ENCODE measurements at places on chromosomes 4 and X.

- no peak for DNase-seq
Observed at GRCh38 chr4:37471971-37472370, 214.2 kb downstream of the RELL1 start.

- no peak for DNase-seq
Observed at GRCh38 chr4:117560329-117560728, 474.0 kb upstream of the NDST3 start.

DNA sequence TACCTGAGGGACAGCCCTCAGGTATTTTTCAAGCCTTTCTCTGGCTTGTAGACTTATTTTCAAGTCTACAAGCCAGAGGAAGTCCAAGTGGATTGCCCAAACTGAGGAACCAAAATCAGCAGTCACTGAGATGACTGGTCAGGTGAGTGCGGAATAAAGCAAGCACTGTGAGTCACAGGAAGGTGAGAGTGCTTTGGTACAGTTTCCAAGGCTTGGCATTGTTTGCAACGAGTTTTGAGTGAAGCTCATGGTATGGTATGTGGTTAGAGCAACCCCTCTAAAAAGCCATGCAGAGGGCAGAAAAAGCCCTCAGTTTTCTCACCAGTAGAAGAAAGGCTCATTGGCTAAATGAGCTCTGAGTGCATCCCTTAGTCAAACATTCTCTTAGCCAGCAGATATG is 112.8 kb upstream of the EOLA2 start:
- no peak for DNase-seq

DNA sequence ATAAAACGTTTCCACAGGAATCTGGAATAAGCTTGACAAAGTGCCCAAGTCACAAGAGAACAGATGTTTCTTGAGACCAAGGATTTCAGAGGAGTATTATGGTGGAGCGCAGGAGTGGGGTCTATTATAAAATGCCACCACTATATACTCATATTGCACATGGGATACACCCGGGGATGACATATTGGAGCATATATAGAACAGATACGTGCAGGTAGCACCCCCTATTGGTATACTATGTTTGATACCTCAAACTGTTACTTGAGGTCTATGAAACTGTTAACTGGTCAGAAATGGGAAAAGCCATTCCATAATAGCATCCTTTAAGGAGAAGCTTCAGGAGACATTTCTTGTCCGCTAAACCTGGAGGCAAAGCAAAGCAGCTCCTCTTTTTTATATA is 86.0 kb downstream of the PCYT1B start:
- no peak for DNase-seq

DNA sequence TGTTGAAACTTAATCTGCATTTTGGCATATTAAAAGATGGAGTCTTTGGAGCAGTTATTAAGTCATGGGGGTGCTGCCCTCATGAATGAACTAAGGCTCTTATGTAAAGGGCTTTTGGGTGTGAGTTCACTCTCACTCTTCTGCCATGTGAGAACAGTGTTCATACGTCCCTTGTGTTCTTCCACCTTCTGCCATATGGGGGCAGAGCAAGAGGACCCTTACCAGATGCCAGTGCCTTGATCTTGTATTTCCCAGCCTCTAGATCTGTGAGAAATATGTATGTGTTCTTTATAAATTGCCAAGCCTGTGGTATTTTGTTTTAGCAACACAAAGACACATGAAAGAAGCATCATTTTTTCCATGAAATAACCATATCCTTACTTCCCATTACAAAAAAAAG is 213.9 kb downstream of the SPOCK3 start:
- DNase-seq, result no peak

DNA sequence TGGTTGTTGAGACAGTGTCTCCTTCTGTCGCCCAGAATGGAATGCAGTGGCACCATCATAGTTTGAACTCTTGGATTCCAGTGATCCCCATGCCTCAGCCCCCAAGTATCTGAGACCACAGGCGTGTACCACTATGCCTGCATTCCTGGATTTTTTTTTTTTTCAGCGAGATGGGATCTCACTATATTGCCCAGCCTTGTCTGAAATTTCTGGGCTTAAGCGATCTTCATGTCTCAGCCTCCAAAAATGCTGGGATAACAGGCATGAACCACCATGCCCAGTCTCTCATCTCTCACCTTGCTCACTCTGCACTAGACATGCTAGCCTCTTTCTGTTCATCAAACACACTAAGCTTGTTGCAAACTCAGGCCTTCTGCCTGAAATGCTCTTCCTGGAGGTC is 104.1 kb downstream of the UBE2K start:
- no peak for DNase-seq

GRCh38 chr4:108730579-108730978 is 32.3 kb downstream of the ETNPPL start:
- DNase-seq, result no peak

GRCh38 chr4:62145276-62145675 is 945.1 kb downstream of the ADGRL3 start:
- DNase-seq, result no peak

DNA sequence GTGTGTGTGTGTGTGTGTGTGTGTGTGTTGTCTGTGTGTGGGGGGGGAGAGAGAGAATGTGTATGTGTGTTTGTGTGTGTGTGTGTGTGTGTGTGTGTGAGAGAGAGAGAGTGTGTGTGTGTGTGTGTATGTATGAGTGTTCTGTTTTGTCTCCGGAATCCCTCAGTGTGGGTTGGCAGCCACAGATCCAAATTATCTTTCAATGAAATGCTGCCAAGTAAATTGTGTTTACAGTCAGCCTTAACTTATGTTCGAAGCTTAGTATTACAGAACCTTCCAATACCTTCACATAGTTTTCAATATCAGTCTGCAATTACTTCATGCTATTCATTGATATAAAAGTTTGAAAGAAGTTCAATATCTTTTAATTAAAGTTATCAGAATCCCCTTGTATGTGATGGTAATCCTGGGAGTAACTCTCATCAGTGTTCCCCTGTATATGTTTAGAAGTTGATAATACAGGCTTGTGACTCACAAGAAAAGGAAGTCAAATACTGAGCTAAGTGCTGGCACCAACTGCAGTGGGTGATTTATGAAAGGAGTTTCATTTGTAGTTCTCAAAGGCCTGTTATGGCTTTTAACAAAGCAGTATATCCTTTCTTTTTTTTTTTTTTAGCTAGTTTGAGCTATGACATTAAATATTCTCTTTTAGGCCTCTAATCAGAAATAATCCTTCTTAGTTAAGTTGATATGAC is 51.6 kb upstream of the HTR2C start:
- no peak for DNase-seq

DNA sequence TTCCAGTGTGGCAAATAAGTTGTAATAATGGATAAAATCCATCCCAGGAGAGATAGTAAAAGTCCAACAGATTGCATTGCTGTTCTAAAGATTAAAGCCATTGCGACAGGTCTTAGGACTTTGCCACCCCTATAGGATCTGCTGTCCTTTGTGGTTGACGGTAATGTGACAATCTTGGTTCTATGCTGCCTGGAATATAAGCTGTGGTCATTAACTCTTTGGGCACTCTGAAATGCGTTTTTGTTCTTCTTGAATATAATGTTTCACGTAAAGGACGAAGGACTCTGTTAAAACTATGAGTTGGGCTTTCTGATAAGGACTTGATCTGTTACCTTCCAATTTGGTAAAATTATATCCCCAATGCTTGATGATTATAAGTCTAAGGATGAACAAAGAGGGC is at the start of gene CLDN24:
Gene CLDN24, minus strand, starts transcription at position 101 of the 400 bp plus-strand sequence. Its CDS starts 0 bp downstream, at position 101.
- DNase-seq, result no peak

- peak; percentile 28 for DNase-seq
Observed at GRCh38 chrX:110167952-110168451, 149.9 kb downstream of the AMMECR1 start.

DNA sequence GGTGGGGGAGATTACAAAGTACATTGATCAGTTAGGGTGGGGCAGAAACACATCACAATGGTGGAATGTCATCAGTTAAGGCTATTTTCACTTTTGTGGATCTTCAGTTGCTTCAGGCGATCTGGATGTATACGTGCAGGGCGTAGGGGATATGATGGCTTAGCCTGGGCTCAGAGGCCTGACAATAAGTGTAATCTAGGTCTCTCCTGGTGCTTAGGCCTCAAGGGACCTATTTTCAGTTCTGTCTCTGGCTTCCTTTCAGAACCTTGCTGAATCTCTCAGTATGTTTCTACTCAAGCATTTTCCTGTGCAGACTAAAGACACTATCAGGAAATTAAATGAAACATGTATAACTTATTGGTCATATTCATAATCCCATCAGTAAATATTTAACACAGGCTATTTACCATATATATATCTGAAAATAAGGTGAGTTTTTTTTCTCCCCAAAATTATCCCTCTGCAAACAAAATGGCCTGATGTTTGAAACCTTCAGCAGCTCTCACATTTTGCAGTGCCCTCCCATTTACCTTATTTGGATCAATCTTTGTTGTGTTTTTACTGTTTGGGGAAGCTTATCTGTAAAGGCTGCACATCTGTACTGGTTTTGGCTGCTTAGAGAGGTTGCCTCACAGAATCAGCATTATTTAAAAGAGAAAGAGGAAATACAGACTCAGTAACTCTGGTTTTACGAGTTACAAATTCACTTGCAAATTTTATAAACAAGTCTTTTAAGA is 2.3 kb upstream of the ZCCHC4 start:
- no peak for DNase-seq

- DNase-seq, result no peak
Observed at GRCh38 chr4:107518076-107518475, 202.0 kb downstream of the PAPSS1 start.

- no peak for DNase-seq
Observed at GRCh38 chrX:9573282-9574106, 108.6 kb downstream of the TBL1X start.

GRCh38 chr4:147060151-147060931 is 114.7 kb upstream of the TTC29 start:
- DNase-seq, result peak; percentile 74

- DNase-seq, result no peak
Observed at GRCh38 chrX:55119271-55119670, 30.5 kb downstream of the PAGE2 start.

DNA sequence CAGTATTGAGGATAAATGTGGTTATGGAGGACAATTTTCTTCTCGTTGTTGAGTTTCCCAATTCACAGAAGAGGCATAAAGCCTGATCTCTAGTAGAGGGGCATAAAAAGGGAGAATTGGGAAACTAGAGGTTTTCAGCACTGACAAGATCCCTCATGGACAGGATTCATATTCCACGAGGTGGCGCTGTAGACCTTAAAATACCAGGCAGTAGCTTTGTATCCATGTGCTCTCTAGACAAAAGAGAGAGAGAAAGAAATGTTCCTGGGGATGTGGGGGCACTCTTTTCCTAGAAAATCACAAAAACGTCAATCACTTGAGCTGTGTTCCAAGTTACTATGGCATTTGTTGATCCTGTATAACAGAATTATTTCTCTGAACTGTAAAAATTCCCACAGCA is 128.3 kb downstream of the MAGEE1 start:
- peak; percentile 36 for DNase-seq

- peak; percentile 87 for DNase-seq
Observed at GRCh38 chrX:65601530-65602220, 65.8 kb upstream of the MSN start.

DNA sequence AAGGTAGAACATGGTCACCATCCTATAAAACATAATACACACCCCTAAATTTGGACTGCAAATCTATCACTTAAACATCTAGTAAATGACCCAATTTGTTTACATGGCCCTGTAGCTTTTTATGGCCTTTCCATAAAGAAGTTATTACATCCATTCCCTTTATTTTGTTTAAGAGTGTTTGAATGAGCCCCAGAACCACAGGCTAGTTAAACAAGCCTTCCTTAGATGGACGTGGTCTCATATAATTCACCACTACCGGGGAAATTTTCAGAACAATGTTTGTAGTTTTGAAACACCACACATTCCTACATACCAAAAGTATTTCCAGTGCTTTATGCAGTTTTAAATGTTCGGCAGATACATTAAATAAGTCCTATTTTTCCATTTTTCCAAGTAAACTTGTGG is 12.3 kb downstream of the PDGFC start:
- DNase-seq, result no peak

DNA sequence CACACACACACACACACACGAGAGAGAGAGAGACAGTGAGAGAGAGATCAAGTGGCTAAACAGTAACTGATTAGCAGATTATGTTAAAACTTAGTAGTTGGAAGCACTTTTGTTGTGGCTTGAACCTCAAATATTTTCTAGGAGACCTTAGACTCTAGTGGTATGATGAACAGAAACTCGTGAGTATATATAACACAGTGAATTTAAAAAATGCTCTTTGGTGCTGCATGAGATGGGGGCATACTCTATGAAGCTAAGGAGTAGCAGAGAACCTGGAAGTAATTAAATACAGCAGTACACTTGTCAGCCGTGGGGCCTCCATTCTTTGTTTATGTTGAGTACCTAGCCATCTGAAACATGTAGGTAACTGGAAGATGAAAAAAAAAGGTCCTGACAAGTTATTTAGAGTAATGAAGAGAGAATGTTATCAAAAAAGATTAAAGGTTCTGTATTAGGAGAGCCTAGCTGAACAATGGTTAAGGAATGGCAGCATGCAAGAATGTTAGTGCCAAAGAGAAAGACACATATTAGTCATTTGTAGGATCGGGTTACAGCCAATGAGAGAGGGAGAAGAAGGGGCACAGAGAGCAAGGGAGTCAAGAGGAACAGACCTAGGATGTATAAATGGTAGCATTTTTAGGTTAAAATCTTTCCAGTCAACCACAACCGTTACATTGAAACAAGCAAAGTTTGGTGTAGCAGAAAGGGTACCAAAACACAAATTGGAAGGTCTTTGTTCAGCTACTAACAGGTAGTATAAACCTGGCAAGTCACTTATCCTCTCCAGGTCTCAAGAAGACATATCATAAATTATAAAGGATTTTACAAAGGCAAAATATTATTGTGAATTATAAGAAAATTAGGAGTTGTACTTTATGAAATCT is 316.7 kb upstream of the DIPK2B start:
- DNase-seq, result peak; percentile 45

DNA sequence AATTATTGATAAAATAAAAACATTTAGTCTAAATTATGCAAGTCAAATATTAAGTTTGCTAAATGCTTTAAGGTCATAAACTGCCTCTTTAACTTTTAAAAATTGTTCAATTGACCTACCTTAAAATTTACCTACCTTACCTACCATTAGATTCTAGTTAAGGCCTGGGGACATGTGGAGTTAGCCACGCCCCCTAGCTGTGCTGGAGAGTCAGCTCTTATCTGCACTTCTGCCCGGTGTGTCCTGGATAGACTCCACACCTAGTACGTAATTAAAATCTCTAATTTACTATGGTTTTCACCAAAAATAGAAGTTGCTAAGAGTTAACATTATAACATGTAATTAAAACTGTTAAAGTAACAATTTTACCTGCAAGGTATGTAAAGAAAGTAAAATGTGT is 22.7 kb downstream of the TENM3 start:
- no peak for DNase-seq

DNA sequence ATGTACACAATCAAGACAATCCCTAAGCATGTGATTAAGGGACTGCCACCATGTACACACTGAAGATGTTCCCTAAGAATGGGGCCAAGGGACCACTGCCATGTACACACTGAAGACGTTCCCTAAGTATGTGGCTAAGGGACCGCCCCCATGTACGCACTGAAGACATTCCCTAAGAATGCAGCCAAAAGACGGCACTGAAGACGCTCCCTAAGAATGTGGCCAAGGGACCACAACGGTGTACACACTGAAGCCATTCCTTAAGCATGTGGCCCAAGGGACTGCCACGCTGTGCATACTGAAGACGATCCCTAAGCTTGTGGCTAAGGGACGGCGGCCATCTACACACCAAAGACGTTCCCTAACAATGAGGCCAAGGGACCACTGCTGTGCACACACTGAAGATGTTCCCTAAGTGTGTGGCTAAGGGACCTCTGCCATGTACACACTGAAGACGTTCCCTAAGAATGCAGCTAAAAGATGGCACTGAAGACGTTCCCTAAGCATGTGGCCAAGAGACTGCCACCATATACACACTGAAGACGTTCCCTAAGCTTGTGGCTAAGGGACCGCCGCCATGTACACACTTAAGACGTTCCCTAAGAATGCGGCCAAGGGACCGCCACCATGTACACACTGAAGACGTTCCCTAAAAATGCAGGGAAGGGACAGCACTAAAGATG is 26.4 kb downstream of the DHRSX start:
- no peak for DNase-seq
